Pons (tissue), 1 donor: ENCODE measurements at places on chromosomes 11 and 22.
A peak's percentile ranks its signal among the peaks of the same experiment; 100 is the strongest.

DNA sequence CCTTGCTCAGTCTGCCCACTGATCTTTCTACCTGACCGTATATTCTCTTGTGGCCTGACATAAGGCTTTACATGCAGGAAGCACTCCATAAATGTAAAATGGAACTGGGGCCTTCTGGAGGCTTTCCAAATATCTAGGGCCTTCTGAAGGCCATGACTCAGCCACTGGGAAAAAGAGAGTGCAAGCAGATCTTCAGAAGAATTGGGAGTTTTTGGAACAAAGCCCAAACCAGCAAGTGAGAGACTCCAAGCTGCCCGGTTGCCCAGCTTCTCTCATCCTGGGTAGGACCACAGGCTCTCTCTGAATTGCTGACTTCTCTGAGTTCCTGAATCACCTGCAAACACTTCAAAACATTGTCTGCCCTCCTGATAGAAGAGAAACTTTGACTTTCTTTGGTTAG lies 107.9 kb upstream of the BMAL1 start:
- no peak for DNase-seq

DNA sequence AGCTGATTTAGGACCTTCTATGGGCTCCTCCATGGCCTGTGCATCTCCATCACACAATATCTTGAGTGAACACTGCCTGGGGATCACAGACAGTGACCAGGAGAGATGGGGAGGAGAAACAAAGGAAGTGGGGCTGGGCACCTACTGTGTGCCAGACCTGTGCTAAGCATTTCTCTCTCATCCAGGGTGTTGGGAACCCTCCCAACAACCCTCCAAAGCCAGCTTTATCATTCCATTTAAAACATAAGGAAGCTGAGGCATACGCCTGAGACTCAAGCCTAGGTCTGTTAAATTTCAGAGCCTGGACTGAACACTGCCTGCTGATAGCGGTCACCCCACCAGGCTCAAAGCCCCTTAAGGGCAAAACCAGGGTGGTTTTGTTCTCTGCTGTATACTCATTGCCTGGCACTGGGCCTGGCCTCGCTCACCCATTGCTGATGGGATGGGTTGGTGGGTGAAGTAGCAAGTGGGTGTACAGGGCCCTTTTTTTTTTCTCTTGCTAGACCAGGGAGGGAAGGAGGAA lies 130.1 kb downstream of the MN1 start:
- no peak for DNase-seq

DNA sequence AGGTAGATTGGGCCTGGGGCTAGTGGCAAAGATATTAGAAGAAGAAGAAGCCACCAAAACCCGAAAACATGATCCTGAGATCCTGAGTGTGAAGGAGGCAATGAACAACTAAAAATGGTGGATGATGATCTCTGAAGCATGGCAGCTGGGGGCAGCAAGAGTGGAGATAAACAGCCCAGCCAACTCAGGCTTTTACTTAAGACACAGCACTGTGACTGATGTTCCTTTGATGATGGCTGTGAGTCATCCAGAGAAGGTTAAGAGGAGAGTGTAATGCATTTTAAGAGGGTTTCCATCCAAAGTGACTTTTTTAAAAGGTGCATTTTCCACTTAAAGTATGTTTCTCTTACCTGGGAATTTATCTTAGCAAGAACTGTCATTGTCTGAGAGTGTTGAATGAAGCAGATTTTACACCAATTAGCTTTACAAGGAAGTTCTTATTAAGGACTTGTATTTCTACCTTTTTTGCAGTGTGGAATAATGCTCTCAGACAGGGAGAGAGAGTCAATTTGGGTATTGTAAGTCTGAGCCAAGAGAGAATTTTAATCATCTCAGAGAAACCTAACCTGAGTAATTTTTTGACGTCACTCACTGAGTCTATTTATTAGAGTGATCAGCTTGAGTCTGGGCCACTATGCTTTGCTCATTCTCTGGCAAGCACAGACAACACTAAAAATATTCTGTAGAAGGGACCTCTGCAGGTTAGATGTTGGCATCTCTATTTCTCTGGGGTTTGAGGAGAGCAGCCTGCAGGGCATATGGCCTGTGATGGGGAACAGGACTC lies 14.1 kb upstream of the CALCB start:
- DNase-seq: no peak

- DNase-seq: no peak
Observed at GRCh38 chr11:101438126-101438525, 145.7 kb downstream of the TRPC6 start.

DNA sequence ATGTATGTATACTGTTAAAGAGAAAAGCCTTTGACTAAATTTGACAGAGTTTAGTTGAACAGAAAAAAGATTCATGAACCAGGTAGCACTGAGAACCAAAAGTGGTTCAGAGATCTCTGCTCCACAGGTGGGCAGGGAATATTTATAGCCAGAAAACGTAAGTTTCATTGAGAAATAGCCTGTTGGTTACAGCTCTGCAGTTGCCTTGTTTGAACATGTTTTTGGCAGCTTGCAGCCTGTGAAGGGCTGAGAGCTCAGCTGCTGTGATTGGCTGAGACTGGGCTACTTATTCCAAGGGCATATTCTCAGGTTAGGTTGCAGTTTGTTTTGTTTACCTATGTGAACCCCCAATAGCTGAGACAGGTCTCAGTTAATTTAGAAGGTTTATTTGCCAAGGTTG lies 13.5 kb upstream of the ZNF74 start:
- no peak for DNase-seq

GRCh38 chr22:36532466-36532865 lies 3.5 kb upstream of the EIF3D start:
- DNase-seq: no peak

DNA sequence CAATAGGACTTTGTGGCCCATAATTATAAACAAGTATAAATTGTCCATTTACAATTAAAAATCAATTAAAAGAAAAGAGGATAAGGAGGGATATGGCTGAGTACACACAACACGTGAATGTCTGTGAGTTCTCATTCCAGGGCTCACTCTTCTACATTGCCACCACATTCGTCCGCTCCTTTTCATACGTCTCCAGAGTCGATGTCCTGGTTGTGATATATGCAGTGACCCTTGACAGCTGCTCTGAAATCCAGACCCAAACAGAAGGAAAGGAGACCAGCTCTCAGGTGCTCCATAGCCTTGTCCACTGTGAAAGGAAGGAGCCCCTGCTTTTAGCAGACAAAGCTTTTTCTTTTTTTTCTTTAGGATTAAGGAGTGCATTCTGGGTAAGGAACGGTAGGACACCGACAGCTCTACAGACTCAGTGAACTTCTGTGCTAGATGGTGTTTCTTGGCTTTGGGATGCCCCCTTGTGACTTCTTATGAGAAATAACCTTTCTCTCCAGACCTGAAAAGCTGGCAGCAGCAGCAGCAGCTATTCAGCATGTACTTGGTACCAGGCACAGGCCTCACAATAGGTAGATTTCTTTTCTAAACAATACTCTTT lies 19.7 kb upstream of the DNAJB13 start:
- DNase-seq: peak; percentile 90
